GM23338 (cell line): ENCODE measurements at places on chromosomes 7 and 10.

DNA sequence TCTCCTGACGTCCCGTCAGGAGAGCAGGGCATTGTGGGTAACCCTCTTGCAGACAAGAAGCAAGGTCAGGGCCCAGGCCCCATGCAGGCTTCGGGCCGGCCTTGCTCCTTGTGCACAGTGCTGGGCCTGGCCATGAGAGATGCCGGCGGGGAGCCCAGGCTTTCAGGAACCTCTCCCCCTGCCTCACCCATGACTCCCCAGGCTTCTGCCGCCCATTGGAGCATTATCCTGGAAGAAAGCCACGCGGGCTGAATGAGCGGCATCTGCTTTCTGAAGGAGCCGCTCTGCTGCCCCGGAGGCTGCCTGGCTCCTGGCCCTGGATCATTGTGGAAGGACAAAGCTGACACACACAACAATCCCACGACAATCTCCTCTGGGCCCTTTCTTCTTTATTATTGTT is 233.5 kb downstream of the TCF7L2 start:
- no peak for DNase-seq

- DNase-seq, result no peak
These were observed 59.9 kb upstream of the EFCAB10 start for GRCh38 chr7:105640956-105641810.

DNA sequence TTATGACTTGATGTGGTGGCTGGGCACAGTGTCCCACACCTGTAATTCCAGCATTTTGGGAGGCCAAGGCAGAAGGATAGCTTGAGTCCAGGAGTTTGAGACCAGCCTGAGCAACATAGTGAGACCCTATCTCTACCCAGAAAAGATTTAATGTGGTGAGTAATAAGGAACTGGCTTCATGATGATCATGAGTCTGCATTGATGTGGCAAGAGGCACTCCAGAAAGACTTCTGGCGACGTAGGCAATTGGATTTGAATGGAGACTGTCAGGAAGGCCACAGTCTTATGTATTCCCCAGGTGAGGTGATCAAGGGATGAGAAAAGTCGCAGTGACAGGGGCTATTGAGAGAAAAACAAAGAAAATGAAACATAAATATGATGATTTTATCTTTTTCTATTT is 138.0 kb downstream of the CACNB2 start:
- DNase-seq, result no peak

GRCh38 chr7:7017707-7018280 is 164.6 kb upstream of the C1GALT1 start:
- DNase-seq, result no peak

- DNase-seq, result no peak
These were observed 131.1 kb downstream of the CNNM2 start for GRCh38 chr10:103049237-103049636.

GRCh38 chr10:125193306-125193877 is 33.0 kb upstream of the CTBP2 start:
- peak; percentile 21 for DNase-seq

DNA sequence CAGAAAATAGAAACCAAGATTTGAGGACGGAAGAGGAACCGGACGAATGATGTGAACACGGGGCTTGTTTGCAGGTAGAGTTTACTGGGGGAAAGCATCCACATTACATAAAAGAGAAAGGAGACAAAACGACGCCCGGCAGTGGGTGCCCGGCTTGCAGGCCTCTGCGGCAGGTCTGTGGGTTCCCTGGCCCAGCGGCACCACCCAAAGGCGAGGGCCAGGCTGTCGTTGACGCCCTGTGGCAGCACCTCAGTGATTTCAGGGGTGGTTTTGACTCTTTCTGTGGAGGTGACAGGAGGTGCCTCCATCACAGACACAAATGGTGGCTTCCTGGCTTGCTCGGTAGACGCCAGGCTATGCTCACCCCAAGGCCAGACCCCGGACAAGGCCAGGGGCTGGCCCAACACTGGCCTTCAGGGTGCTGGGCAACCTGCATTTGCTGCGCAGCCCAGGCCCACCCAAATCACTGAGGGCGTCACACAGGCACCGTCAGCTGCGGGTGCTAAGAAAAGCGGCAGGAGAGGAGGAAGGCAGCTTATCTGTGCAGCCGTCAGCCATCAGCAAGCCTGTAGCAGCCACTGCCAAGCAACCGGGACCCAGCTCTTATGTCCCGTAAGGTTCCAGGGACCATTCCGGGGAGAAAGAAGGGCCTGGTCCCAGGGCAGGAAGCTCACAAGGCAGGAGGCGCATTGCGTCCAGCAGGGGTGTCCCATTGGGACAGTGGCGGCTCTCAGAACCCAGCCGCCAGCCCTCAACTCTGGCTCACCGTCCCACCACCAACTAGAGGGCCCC is 230.3 kb downstream of the PTPRN2 start:
- no peak for DNase-seq

- peak; percentile 31 for DNase-seq
These were observed 74.2 kb downstream of the NOC3L start for GRCh38 chr10:94288361-94289101.

- no peak for DNase-seq
These were observed 33.3 kb upstream of the ARHGAP22 start for GRCh38 chr10:48638158-48638557.

DNA sequence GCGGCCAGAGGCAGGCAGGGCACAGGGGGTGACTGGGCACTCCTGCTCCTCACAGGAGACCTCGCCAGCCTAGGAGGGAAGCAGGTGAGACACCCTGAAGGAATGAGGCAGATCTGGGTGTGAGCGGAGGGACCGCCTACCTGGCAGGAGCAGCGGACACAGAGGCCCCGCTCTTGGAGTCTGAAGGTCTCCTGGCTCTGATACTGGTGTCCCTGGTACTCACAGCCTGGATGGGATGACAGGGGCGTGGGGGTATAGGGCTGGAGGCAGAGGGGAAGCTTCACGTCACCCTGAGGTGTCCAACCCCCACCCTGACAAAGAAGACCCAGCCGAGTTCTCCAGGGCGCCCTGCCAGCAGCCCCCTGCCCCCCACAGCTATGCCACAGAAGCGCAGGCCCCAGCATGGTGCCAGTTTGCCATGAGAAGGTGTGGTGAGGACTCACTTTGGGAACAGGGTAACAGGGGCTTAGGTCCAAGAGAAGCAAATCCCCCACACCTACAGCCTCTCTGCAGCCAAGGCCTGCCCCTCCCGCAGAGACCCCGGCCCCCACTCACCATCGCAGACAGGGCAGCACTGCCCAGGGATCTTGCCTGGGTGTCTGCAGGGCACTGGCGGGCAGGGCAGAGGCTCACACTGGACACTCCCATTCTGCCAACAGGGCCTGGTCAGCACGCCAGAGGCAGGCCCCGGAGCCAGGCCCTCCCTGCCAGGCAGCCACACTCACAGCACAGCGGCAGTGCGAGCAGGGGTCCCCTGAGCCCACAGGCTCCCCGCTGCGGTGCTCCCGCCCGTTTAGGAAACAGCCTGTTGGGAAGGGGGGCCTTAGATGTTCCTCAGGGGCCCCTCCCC is 17.0 kb downstream of the KCP start:
- no peak for DNase-seq

- peak; percentile 95 for DNase-seq
These were observed 2.8 kb downstream of the ASIC3 start for GRCh38 chr7:151051108-151051507.

DNA sequence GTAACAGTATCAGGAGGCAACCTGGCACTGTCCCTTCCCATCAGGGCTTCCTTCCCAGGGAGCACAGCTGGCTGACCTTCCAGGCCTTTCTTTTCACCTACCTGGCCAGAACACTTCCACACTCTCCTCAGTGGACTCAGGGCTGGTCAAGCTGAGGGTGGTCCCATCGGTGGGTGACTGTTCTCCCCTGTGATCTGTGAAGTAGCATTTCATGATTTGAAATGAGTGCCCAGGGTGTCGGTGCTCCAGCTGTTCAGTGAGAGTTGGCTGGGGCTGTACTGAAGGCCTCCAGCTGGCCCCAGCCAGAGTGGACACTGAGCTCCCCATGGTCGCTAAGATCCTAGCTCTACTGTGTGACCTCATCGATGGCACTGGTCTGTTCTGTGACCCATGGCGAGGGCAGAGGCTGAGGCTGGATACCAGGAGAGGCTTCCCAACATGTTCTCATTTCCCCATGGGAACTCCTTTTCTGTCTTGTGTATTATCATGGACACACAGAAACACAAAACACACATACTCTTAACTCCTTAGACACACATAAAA is at the start of gene FAM170B:
FAM170B (minus strand) TSS at position 316 of the 543 bp plus-strand sequence; CDS start at position 213, 103 bp downstream.
- DNase-seq, result no peak

GRCh38 chr7:107998660-107999480 is 4.1 kb downstream of the LAMB1 start:
- no peak for DNase-seq

DNA sequence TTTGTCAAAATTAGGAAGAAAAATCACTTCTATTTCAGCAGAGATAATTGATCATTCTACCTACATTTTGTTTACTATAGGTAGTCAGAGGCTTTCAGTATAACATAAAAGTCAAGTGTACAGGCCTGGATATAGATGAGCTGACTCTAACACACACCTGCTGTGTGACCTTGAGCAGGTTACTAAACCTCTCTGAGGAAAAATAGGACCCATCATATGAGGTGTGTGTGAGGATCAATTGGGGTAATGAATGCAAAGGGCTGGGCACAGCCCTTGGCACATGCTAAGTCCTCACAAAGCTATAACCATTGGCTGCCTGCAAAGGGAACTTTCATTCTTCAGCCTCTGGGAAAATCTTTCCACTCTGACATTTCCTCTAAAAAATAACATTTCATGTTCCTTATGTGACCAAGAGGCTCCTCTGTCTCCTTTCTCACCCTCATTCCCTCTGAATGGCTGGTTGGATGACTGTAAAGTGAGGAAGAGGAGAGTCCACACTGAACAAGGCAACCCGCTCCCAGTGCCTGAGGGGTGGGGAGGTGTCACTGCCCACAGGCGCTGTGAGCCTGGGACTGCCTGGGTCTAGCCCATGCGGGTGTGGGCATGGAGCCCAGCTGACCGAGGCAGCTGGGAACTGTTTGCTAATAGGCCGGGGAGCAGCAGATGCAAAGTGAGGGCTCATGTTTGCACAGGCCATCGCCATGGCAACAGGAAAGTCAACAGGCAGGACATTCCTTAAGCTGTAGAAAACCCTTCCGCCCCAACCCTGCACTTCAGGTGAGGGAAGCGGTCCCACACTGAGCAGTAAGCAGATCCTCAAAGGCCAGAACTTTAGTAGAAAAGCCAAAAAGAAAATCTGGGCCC is 36.8 kb downstream of the MYOF start:
- DNase-seq, result peak; percentile 99

DNA sequence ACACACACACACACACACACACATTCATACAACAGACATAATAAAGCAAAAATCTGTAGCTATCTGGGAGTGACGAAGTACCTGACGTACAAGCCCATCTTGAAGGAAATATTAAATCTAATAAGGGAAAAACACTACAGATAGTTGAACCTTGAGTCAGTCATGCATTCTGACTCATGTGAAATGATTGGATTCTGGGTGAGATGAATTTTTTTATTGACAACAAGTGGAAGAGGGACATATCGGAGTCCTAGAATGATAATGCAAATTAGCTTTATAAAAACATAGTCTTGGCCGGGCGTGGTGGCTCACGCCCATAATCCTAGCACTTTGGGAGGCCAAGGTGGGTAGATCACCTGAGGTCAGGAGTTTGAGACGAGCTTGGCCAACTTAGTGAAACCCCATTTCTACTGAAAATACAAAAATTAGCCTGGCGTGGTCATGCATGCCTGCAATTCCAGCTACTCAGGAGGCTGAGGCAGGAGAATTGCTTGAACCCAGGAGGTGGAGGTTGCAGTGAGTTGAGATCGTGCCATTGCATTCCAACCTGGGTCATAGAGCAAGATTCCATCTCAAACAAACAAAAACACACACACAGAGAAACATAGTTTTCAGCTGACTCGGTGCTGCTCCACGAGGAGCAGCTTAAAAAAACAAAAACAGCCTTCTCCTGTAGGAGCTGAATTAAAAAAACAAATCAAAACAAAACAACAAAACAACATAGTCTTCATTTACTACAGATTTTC is 154.4 kb upstream of the MKLN1 start:
- DNase-seq, result no peak

DNA sequence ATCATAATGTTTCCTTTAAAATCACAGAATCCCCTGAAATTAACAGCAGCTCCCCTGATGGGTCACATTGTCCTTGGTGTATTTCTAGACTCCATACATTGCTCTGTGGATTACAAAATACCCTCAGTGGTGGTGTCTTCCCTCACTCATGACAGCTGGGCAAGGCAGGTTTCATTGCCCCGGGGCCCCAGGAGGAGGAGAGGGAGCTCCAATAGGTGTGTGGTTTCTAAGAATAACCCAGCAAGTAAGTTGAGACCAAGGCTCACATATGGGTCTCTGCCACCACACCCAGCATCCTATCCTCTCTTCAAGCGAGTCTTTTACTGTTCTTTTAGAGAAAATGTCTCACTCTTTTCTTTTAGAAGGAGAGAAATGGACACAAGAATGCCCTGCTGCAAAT is 63.6 kb downstream of the PKD1L1 start:
- no peak for DNase-seq

DNA sequence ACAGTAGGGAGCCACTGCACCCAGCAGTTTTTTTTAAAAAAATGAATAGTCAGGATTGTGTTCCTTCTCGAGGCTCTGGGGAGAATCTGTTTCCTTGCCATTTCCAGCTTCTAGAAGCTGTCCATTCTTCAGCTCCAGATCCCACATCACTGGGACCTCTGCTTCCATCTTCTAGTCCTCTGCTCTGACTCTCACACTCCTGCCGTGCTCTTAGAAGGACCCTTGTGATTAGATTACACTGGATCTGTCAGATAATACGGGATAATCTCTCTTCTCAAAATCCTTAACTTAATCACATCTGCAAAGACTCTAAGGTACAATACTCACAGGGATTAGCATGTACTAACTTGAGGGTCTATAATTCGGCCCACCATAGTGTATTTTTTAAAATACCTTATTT is 158.9 kb upstream of the SP4 start:
- no peak for DNase-seq

DNA sequence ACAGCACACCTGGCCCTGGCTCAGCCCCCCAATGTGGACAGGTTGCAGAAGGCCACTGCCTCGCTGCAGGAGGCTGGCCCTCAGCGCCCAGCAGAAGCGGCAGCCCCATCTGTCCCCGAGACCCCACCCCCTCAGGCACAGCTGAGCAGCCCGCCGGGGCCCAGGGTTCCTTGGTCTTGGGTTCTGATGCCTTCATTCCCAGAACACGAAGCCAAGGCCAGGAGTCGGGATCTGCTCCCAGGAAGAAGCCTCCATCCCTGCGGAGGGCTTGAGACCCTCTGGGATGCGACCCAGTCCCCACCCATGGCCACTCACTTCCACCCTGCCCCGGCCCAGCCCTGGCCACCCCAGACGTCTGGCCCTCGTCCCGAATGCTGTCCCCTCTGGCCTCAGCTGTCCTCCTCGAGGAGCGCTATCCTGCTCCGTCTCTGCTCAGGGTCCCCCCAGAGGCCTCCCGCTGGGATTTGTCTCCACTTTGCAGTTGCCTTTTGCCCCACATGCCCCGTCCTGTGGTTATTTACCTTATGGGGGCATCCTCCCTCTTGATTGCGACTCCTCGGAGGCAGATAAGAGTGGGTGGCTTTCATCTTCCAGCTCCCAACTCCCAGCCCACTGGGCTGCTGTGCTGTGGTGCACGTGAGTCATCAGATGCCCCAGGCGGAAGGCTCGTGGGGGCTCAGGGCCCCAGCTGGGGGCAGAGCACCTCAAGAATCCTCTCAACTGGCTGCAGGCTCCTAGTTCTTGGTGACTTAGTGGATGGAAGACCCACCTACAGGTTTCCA is 97.5 kb downstream of the MKI67 start:
- no peak for DNase-seq

GRCh38 chr7:124779194-124779593 is 13.6 kb upstream of the GPR37 start:
- no peak for DNase-seq

- no peak for DNase-seq
These were observed 253.4 kb downstream of the WDR11 start for GRCh38 chr10:121104476-121105111.
